Myocyte (in vitro differentiated cells): ENCODE measurements at places on chromosomes 16 and 17. TPM values are rescaled to one million over a fixed set of nuclear protein-coding genes. Genes with fewer than 3 reads are reported as not detected.

DNA sequence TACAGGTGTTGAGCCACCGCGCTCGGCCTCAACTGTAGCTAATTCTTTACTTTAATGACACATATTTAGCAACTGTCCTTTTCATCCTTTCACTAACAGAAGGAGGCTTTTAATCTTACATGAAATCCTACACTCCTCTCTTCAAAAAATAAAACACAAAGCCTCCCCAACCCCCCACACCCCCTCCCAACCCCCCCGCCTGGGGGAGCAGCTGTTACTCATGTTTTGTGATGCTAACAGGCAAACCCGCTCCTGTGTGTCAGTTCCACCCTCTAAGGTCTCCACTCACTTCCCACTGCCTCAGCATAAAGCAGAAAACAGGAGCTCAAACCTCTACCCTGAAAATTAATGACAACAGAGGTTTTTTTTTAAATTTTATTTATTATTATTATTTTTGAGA is 55.4 kb upstream of the SLC25A19 start:
- peak; percentile 76 for DNase-seq

- DNase-seq = no peak
Observed at GRCh38 chr17:15996322-15996721, 3.2 kb downstream of the ZSWIM7 start.

GRCh38 chr17:73282629-73283028 is 20.9 kb upstream of the CPSF4L start:
- no peak for DNase-seq

- no peak for DNase-seq
Observed at GRCh38 chr16:27195076-27195741, 8.1 kb upstream of the KDM8 start.

The ACBD4 gene
- total RNA-seq = 3.5 and 6.0 TPM in 2 replicates

GRCh38 chr16:901715-902601 is 68.8 kb downstream of the LMF1 start:
- DNase-seq = no peak

The GDPD1 gene
- 0.73 and 1.5 TPM in 2 replicates for total RNA-seq

DNA sequence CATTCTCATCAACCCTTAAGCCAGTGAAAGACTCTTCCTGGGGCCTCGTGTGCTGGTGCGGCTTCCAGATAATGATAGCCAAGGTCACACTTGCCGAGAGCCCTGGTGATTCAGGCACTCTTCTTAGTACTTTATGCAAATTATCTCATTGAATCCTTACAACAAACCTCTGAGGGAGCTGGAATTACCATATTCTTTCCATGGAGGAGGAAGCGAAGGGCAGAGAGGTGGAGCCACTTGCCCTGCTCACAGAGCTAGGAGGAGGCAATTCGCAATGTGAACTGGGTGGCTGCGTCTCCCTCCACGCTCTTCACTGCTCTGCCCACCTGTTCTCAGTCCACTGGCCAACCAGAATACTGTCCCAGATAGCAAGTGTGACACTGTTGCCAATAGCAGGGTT is 409.7 kb downstream of the SNX29 start:
- peak; percentile 49 for DNase-seq

The SLC16A13 gene
- total RNA-seq = 0.10 and 0.75 TPM in 2 replicates

The FBXW10 gene
- total RNA-seq = 0.13 TPM in 1 of 2 replicates, not detected in the other

DNA sequence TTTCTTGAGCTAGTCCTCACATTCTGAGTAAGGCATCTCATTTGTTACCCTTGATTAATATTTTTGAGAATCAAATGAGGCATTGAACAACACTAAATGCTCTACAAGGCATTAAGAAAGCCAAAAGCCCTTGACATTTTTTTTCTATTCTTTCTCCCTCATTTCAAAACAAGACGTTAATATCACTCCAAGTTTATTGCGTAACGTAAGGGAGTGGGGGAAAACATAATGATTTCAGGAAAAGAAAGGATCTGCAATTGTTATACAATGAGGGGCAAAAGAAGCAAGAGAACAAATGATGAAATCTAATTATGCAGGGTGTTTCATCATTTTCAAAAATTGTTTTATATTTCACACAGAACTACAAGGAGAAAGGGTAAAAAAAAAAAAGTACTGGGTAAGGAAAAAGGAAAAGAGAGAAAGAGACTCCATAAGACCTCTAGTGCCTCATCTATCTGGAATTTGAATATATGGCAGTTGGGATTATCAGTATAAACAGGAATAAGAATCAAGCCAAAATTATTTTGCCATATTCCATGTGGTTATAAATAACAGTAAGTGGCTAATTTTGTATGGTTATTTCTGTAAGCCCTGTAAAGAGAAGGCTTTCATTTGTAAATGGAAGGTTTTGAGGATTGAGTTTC is 163.0 kb downstream of the ABCA8 start:
- no peak for DNase-seq

- DNase-seq = no peak
Observed at GRCh38 chr17:34261568-34262337, 6.7 kb downstream of the CCL2 start.

DNA sequence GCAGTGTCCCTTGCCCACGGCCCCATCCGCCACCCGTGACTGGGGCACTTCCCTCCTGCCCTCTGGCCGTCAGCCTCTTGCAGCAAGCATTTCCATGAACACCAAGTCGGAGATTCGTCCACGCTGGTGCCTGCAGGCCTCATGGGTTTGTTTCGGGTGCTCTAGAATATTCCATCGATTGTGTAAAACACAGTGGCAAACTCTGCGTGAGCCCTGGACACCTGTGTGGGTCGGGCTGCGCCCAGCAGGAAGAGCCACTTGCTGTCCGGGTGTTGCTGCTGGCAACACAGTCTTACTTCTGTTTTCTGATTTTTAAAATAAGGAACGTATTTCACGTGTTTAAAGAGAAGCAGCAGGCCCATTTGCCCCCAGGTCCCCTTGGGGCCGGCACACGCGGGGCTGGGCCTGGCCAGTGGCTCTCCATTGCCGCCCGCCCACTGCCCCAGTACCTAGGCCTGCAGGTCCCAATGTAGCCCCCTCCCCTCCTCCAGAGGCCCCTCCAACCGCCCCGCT is 10.0 kb downstream of the CYBC1 start:
- DNase-seq = no peak

- no peak for DNase-seq
Observed at GRCh38 chr17:53134548-53134947, 688.2 kb upstream of the KIF2B start.

DNA sequence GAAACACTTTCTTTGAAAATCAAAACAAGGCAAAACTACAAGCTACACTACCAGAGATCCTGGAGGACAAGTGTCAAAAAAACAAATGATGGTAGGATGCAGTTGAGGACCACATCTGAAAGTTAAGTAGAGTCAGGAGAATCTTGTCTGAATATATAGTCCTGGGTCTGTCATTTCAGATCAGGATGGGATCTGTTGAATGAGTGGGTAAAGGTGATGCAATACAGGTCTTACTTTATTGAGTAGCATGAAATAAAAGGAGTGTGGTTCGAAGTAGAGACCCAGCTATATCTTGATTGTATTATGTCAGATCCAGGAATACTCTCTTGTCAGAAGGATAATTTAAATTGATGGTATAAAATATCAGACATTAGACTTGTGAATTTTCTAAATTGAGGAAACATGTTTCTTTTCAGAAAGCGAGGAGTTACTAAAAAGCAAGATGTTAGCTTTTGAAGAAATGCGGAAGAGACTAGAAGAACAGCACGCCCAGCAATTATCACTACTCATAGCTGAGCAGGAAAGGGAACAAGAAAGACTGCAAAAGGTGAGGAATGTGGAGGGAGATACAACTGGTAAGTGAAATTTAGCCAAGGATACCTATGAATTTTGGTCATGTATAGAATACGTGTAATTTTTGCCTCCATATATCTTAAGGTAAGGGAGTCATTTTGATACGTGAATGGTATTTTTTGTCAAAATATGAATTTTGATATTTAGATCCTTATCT is 15.1 kb upstream of the VPS35L start:
- DNase-seq = no peak

The SARM1 gene
- 8.6 and 13.9 TPM in 2 replicates for total RNA-seq

- DNase-seq = no peak
Observed at GRCh38 chr17:76504117-76504516, 2.9 kb upstream of the RHBDF2 start.

The NUDT7 gene
- total RNA-seq = 0.53 and 0.99 TPM in 2 replicates

The CMTM3 gene
- total RNA-seq = 19.0 and 21.2 TPM in 2 replicates

GRCh38 chr16:25553711-25554436 is 137.9 kb upstream of the HS3ST4 start:
- DNase-seq = peak; percentile 13

GRCh38 chr16:72291531-72291981 is 119.6 kb upstream of the PMFBP1 start:
- DNase-seq = peak; percentile 75

- DNase-seq = peak; percentile 40
Observed at GRCh38 chr16:31427441-31428278, 500 bp downstream of the COX6A2 start.

DNA sequence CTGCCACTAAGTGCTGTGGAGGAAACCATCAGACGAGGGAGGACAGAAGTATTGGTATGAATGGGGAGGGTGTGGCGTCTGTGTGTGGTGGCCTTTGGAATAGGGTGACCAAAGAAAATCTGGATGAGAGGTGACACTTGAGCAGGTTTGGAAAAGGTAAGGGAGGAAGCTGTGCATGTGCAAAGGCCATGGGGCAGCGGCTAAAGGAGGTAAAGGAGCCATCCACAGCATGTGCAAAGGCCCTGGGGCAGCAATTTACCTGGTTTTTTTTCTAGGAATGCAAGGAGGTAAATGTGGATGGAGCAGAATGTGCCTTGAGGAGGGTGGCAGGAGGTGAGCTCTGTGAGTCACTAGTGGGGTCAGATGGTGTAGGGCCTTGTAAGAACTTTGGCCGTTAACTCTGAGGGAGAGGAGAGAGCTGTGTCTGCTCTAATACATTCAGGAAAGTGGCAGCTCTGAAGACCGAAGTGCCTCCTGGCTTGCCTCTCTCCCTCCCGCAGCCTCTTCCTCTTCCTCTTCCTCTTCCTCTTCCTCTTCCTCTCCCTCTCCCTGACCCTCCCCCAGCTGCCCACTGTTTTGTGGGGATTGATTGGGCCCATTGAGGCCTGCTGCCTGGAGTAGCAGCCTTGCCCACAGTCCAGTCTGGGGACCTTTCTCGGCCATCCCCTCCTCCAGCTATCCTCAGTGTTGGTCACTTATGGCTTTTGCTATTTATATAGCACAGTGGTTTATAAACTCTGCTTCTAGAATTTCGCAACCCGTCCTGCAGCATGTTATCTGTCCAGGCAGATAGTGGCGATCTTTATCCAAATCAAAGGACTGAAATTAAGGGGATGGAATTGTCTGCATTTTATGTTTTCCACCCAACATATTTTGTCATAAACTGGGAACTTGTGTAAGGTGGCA is 38.7 kb downstream of the CMIP start:
- DNase-seq = peak; percentile 67

DNA sequence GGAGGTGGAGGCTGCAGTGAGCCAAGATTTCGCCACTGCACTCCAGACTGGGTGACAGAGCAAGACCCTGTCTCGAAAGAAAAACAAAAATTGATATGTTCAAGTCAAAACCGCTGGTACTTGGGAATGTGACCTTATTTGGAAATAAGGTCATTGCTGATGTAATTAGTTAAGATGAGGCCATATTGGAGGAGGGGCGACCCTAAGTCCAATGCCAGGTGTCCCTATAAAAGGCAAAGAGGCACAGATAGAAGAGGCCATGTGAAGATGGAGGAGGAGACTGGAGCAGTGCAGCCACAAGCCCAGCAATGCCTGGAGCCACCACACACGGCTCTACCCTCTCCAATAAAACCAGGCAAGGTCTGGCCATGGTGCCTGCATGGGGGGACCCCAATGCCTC is 50.8 kb upstream of the JPH3 start:
- DNase-seq = no peak

GRCh38 chr17:79992649-79993389 is 42.9 kb downstream of the TBC1D16 start:
- no peak for DNase-seq

DNA sequence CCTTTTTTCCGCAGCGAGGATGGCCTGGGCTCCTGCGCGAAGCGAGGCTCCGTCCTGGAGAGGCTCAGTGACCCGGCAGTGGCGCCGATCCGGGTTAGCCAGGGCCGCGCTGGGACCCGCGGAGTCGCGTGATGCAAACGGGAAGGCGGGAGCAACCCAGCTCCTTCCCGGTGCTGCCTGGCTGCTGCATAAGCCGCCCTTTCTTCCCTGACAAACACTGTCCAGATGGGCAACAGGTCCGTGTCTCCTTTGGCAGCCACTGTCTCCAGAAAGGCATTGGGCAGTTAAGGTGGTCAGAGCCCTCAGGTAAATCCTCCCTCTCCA is 21.8 kb upstream of the ZNHIT3 start:
- no peak for DNase-seq

DNA sequence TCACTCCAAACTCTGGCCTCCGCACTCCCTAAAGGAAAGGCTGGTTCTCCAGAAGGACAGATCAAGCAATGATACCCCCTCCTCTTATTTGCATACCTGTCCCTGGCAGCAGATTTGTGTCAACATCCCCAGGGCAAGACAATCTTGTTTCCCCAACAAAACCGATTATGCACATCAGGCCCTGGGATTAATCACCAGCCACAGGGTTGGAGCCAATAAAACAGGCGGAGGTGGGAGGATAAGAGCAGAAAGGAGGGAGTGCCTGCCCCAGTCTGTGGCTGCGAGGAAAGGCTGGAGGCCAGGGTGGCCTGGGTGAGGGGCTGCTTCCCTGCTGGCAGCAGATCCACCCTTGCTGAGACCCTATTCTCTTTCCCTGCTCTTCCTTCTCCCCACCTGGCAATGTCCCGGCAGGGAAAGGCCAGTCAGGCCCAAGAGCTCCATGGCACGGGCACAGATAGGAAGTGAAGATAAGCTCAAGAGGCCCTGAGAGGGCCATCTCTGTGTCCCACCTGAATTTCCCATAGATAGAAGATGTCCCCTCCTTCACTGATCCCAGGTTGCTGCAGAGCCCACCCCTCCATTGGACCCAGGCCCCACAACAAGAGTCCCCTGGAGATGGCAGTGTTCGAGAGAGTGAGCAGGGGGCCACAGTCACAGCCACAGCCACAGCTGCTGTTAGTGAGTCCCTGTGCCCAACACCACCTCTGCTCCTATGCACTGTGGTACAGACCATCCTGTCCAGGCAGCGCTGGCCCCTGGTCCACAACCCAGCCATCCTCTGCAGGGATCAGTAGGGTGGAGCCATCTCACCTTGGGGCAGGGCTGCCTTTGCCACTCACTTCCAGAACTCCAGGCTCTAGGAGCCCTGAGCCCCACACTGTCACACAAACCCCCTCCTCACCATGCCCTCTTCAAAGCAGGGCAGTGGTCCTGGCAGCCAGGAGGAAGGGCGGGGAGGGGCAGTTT is 137.5 kb downstream of the SDK2 start:
- DNase-seq = no peak
